ENCODE measurements at places on chromosomes 6 and 20.

DNA sequence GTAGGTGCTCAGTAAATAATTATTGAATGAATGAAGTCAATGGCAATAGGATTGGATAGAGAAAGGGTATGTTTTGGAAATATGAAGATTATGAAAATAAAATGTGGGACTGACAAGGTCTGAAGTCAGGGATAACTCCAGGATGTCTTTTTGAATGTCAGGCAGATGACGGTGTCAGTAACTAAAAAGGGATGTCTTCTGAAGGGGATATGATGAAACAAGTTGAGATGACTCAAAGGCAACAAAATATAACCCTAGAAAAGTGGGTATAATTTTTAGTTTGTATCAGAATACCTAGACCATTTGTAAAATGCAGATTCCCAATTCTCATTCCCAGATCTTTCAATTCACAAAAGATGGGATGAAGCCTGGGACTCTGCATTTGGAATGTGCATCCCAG is 257.3 kb upstream of the SGK1 start:
- DNase-seq, result no peak

DNA sequence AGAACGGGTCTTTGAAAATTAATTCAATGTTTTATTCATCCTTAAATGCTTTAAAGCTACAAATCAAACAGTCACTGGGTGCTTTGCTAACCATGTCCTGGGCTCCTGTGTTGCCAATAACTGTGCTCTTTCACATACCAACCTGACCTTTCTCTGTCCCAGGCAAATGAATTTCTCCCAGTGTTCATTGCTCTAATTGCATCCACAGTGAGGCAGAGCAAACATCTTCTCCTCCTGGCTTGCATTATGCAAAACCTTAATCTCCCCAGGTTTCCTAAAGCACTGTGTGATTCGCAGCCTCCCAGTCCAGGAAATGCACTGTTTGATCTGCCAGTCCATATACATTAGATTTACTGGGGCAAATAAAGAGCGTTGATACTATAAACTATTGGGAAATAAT is 219.0 kb downstream of the PREX1 start:
- DNase-seq, result no peak

DNA sequence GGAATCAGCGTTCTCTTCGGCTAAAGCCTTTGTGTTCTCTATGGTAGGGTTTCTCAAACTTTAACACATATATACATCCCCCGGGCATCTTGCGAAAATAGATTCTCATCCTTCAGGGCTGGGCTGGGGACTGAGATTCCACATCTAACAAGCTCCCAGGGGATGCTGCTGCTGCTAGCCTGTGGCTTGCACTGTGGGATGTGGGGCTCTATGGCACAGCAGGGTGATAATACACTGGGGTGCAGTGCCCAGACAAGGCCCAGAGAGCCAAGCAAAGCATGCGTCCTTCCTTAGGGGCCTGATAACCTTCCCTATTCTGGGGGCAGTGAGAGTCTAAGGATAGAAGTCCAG is 102.0 kb downstream of the LAMP5 start:
- no peak for DNase-seq

DNA sequence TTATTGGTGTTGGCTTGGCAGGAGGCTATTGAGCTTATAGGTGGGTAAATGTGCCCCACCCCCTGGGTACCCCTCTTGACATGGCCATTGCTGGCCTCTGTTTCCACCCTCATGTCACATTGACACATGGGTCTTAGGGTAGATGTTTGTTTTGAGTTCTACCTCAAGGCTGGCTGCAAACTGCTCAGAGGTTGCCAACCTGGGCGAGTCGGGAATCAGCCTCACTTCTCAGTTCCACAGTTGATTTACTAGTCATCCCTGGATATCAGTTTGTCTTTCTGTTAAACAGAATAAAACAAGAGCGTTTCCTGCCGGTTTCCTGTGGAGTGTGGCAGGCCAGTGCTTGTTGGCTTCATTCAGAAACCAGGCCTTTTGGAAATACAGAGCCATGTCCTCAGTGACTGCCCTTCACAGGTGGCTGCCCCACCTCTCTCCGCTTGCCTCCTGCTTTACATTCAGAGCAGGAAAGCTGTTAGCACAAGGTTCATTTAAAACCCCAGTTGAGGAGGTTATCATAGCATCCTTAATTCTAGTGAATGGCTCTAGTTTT is 105.6 kb downstream of the TCP11 start:
- DNase-seq, result no peak

GRCh38 chr6:147567141-147567805 is 58.8 kb downstream of the SAMD5 start:
- no peak for DNase-seq

GRCh38 chr20:58018590-58018989 is 209.9 kb downstream of the ANKRD60 start:
- DNase-seq, result no peak

DNA sequence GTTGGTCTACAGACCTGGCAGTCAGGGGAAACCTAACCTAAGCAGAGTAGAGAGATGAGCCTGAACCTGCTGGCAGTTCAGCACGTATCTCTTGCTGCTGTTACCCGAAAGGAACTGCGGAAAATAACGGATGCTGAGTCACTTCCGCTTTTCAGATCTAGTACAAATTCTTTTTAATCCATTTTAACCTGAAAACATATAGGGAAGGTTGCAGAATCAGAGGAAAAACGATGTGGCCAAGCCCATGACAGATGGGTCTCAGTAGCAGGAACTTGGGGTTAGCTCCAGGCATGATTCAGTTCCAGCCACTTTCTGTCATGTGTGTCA is 351.9 kb upstream of the PRND start:
- no peak for DNase-seq

- DNase-seq, result no peak
These were observed 194.7 kb downstream of the TENT5A start for GRCh38 chr6:81557811-81558210.

GRCh38 chr6:33638556-33638955 is 17.4 kb downstream of the ITPR3 start:
- DNase-seq, result no peak

DNA sequence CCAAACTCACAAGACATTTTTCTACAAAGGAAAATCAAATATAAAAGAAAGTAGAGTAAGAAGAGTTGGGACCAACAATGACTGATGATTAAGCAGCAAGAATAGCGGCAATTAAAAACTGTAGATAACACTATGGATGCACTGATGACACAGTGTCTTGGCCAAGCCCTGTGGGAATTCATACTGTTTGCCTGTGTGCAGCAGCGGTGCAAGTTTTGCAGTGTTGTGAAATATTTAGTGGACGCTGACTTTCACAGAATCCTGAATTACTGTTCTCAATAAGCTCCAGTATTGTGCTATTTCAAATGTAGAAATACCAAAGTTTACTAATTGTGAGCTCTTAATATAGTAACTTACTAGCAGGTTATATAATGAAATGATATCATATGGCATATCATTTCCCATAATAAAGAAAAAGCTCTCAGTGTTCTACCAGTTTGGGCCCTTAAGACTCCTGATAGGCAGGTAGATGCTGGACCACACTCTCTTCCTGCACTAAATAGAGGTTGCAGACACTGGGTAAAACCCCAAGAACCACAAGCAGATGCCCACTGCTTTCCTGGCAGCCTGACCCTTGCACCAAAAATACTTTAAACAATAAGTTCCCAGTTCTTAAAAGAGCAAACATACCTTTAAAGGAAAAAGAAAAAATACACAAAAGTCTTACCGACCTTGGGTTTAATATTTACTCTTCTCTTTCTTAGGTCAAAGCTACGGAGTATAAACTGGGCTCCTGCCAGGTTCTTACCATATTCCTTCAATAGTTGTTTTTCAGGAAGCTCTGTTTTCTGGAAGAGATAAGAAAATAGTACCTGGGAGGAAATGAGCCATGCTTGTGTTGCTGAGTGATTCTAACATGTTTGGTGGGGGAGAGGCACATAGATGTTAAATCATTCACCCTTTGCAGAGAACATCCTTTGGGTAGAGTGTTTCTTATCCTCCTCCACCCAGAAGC is 41.6 kb downstream of the ANKEF1 start:
- no peak for DNase-seq

All from stimulated activated CD8-positive, alpha-beta memory T cell treated with anti-CD3 and anti-CD28 coated beads, Interleukin-2, amount 100 ng/mL, for 1 hour (primary cell).